ENCODE measurements at places on chromosomes 2 and 18. TPM values are rescaled to one million over a fixed set of nuclear protein-coding genes. Genes with fewer than 3 reads are reported as not detected.

Gene GPR17
- total RNA-seq = 0.06 TPM

Gene ERICH2
- total RNA-seq = not detected

Gene ALPG
- total RNA-seq = 0.15 TPM

Gene ITPRIPL1
- total RNA-seq = not detected

Gene SLC39A6
- 53.8 TPM for total RNA-seq

Gene CCL20
- total RNA-seq = 7.2 TPM

Gene AQP12A
- not detected for total RNA-seq

Gene RNF149
- 44.1 TPM for total RNA-seq

Gene SPAST
- total RNA-seq = 12.9 TPM

Gene STARD6
- total RNA-seq = not detected

Gene RNASEH1
- 53.9 TPM for total RNA-seq
